ENCODE measurements at places on chromosomes 11 and 22. TPM values are rescaled to one million over a fixed set of nuclear protein-coding genes. Genes with fewer than 3 reads are reported as not detected.

POTEH gene
- not detected for total RNA-seq

FSHB gene
- not detected for total RNA-seq

CDC42BPG gene
- total RNA-seq, result 9.0 TPM

FOLR2 gene
- total RNA-seq, result 1.0 TPM

SEPTIN5 gene
- total RNA-seq, result 1.5 TPM

DNA sequence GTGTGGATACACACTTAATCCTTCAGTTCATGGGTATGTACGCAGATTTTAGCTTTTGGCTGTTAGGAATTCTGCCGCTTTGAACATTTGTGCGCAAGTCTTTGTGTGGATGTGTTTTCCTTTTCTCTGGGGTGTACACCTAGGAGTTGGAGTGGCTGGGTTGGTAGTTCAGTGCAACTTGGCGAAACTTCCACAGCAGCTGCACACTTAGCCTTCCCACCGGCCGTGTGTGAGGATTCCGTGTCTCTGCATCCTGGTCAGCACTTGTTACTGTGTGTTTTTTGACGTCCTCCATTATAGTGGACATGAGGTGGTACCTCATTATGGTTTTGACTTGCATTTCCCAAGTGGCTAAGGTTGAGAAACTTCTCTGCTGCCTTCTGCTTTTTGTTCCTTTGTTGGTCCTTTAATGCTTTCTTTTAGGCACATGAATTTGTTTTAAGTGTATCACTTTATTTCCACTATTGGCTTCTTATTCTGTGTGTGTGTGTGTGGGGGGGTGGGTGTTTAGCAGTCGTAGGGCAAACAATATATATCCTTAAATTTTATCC lies 72.1 kb upstream of the SLC25A18 start:
- no peak overlapping the region for H3K4me3 ChIP-seq
- no peak overlapping the region for H3K27ac ChIP-seq
- H3K27me3 ChIP-seq, result no peaks in the 10 kb centered on the region
- H3K36me3 ChIP-seq, result no peaks in the 10 kb centered on the region
- no peaks in the 10 kb centered on the region for H3K4me1 ChIP-seq

GRCh38 chr11:43786016-43786415 lies 94.6 kb upstream of the ALKBH3 start:
- H3K4me3 ChIP-seq, result no peak overlapping the region
- H3K36me3 ChIP-seq, result peaks cover 39% of the 10 kb centered on the region

DNA sequence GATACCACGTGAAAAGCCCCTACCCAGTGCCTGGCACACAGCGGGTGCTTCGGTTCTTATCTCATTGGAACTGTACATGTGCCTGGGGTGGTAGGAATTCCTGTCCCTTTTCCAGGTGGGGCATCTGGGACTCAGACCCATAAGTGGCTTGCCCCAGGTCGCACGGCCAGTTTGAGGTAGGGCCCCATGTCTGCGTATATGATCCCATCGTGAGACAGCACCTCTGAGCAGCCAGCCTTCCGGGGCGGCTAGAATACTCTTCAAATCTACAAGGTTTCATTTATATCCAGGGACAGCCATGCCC lies 33.5 kb upstream of the SMIM38 start:
- H3K4me3 ChIP-seq, result peak overlapping the region; percentile 77
- H3K36me3 ChIP-seq, result no peaks in the 10 kb centered on the region
- no peaks in the 10 kb centered on the region for H3K27me3 ChIP-seq
- H3K27ac ChIP-seq, result no peak overlapping the region
- peaks cover 44% of the 10 kb centered on the region for H3K4me1 ChIP-seq
- DNase-seq, result no peak

GRCh38 chr11:34034053-34034452 lies 17.5 kb upstream of the CAPRIN1 start:
- no peaks in the 10 kb centered on the region for H3K27me3 ChIP-seq
- no peak overlapping the region for H3K27ac ChIP-seq
- DNase-seq, result no peak

GRCh38 chr11:109514313-109515018 lies 92.5 kb downstream of the C11orf87 start:
- H3K4me3 ChIP-seq, result no peak overlapping the region
- H3K36me3 ChIP-seq, result no peaks in the 10 kb centered on the region
- DNase-seq, result no peak

DNA sequence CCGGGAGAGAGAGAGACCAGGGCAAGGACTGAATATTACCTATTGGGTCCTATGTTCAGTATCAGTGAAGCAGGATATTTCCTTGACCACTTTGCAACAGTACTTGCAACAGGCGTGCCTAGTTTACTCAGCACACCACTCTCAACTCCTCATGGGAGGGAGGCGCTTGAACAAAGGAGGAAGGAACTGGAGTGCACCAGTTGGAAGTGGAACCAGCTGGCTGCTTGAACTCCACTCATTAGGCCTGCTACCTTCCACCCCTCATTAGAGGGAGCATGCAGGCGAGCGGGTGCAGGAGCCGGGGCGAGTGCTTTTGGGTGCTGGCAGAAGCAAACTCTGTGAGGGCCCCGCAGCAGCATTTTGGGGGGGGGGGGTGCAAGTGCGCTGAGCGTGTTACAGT lies 1369.6 kb upstream of the RAG2 start:
- H3K27me3 ChIP-seq, result no peaks in the 10 kb centered on the region
- H3K4me1 ChIP-seq, result no peaks in the 10 kb centered on the region
- H3K36me3 ChIP-seq, result no peaks in the 10 kb centered on the region
- DNase-seq, result no peak

- H3K36me3 ChIP-seq, result no peaks in the 10 kb centered on the region
- H3K4me3 ChIP-seq, result no peak overlapping the region
- DNase-seq, result no peak
- H3K4me1 ChIP-seq, result no peaks in the 10 kb centered on the region
Measured at GRCh38 chr22:38444783-38445182, 10.2 kb downstream of the KCNJ4 start.

- H3K27ac ChIP-seq, result no peak overlapping the region
- DNase-seq, result no peak
- no peak overlapping the region for H3K4me3 ChIP-seq
- no peaks in the 10 kb centered on the region for H3K36me3 ChIP-seq
Measured at GRCh38 chr22:48092866-48093265, 1330.4 kb downstream of the TBC1D22A start.

DNA sequence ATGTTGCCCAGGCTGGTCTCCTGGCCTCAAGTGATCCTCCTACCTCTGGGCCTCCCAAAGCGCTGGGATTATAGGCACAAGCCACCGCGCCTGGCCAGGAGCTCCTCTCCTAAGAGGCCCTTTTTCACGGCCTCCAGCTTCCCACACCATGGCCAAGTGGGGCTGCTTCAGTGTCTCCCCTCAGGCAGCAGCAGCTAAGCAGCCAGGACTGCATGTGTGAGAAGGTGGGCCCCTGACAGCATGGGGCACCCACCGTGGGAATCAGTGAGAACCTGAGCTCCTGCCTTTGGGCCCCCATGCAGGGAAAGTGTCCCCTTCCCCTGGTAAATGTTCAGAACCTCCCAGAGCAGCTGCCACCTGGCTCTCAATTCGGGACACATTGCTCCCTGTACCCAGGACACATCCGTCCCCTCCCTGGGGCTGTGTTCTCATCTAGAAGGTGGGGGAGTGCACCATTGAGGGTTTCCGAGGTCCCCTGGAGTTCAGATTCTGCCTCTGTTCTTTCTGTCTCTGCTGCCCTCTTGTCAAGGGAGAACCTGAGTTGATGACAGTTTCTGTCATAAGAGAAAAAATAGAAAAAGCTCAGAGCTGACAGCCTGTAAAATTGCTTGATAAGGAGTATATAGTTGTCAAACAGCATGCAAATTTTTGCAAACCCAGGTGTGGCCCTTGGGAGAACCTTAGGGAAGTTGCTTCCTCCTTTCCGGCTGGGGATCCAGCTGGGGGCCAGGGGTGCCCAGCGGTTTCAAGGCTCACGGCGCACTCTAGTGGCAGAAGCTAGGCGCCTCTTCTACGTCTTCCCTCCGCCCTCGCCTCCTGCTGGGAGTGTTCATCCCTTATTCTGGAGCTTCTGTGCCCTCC lies 29.7 kb downstream of the FAM83F start:
- DNase-seq, result peak; percentile 65
- no peaks in the 10 kb centered on the region for H3K36me3 ChIP-seq
- peaks cover 7% of the 10 kb centered on the region for H3K4me1 ChIP-seq
- H3K27me3 ChIP-seq, result no peaks in the 10 kb centered on the region
- no peak overlapping the region for H3K4me3 ChIP-seq

DNA sequence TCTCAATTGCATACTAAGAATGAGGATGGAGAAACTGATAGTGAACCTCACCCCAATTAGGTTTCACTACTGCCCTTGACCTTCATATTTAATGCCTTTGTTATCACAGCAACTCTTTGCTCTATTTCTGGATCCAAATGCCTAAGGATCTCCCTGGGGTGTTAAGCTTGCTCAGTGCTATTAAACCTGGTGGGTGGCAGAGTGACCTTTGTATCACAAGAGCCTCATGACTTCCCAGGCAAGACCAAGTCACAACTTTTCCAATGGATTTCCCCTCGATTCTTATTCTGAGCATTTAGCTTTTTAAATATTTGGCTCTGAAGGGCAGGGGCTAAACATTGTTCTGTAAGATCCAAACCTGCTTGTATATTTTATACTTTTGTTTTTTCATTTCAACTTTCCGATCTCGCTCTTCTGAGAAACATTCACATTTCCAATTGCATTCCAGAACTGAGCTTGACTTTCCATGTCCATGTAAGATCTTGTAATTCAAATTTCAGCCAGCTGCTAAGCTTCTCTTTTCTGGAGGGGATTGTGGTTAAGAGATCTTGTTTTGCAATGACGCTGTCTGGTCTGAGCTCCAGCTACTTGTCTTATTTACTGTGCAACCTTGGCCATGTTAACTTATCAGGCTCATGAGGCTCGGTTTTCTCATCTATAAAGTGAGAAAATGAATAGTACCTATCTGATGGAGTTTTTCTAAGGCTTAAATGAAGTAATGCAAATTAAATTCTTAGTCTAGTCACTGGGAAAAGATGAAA lies 6.4 kb upstream of the EHF start:
- peaks cover 16% of the 10 kb centered on the region for H3K27me3 ChIP-seq
- H3K4me1 ChIP-seq, result peaks cover 2% of the 10 kb centered on the region
- no peak overlapping the region for H3K27ac ChIP-seq

GRCh38 chr22:35910003-35910769 lies 118.4 kb downstream of the RBFOX2 start:
- H3K27me3 ChIP-seq, result no peaks in the 10 kb centered on the region
- DNase-seq, result no peak
- H3K4me3 ChIP-seq, result no peak overlapping the region
- H3K4me1 ChIP-seq, result peaks cover 11% of the 10 kb centered on the region
- H3K36me3 ChIP-seq, result no peaks in the 10 kb centered on the region
- H3K27ac ChIP-seq, result no peak overlapping the region

GRCh38 chr22:32920734-32921133 lies 119.2 kb downstream of the TIMP3 start:
- H3K27me3 ChIP-seq, result peaks cover 5% of the 10 kb centered on the region
- no peak overlapping the region for H3K4me3 ChIP-seq
- DNase-seq, result no peak
- no peaks in the 10 kb centered on the region for H3K4me1 ChIP-seq

DNA sequence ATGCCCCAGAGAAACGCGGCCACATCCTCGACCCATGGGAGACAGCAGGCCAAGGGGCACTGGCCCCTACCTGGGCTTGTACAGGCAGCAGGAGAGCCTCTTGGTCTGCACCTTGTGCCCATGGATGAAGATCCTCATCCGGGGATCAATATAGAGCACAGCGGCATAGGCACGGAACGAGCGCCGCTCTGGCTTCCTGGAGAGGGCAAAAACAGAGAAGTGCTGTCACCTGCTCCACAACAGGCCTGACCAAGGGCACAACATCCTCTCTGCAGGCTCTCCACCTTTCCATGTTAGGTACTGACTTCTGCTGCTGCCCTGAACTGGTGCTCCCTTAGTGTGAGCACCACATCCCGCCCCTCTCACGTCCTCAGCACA lies 27.2 kb downstream of the MORC2 start:
- peaks cover 82% of the 10 kb centered on the region for H3K4me1 ChIP-seq
- peak overlapping the region; percentile 98 for H3K27ac ChIP-seq
- H3K4me3 ChIP-seq, result peak overlapping the region; percentile 84
- no peak for DNase-seq

GRCh38 chr11:11396301-11397035 lies 43.4 kb upstream of the CSNK2A3 start:
- H3K27ac ChIP-seq, result no peak overlapping the region
- DNase-seq, result no peak
- no peak overlapping the region for H3K4me3 ChIP-seq
- peaks cover 12% of the 10 kb centered on the region for H3K27me3 ChIP-seq
- H3K36me3 ChIP-seq, result no peaks in the 10 kb centered on the region
- no peaks in the 10 kb centered on the region for H3K4me1 ChIP-seq

- no peak for DNase-seq
- no peak overlapping the region for H3K4me3 ChIP-seq
- H3K27ac ChIP-seq, result no peak overlapping the region
- no peaks in the 10 kb centered on the region for H3K27me3 ChIP-seq
- no peaks in the 10 kb centered on the region for H3K36me3 ChIP-seq
Measured at GRCh38 chr11:35097814-35098455, 41.0 kb upstream of the CD44 start.
